ENCODE measurements at places on chromosomes 16 and 17.

GRCh38 chr17:70119983-70120382 is 45.0 kb downstream of the KCNJ16 start:
- no peak for DNase-seq

DNA sequence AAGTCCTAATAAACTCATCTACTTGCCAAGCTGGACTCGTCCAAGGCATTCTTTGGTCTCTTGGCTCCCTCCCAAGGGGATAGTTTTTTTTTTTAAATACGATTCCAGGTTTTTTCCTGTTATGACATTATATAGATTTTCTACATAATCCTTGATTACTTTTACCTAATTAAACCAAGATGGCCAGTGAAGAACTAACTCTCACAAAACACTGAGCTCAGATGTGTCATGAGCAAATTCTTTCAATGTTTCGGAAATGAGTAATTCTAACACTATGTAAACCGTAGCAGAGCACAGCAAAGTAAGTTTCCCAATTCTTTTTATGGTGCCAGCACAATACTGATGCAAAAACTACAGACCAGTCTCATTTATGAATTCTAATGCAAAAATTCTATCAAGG is 1.8 kb downstream of the ZNF23 start:
- peak; percentile 80 for DNase-seq

- DNase-seq, result no peak
These were observed 69.4 kb upstream of the NKD1 start for GRCh38 chr16:50478773-50479149.

GRCh38 chr17:17758941-17759563 is 77.7 kb downstream of the SREBF1 start:
- DNase-seq, result no peak

GRCh38 chr16:46582313-46582712 is 38.9 kb downstream of the SHCBP1 start:
- DNase-seq, result no peak

GRCh38 chr17:55266051-55266957 is 1.5 kb downstream of the HLF start:
- no peak for DNase-seq
